Gastrocnemius medialis (tissue), 4 donors: ENCODE measurements at places on chromosomes 7 and 10. TPM values are rescaled to one million over a fixed set of nuclear protein-coding genes. Genes with fewer than 3 reads are reported as not detected.

ZNF722 gene
- not detected for total RNA-seq

CALY gene
- total RNA-seq = not detected

NKX1-2 gene
- not detected for total RNA-seq

PGAM2 gene
- total RNA-seq = 129 TPM

CDC14C gene
- total RNA-seq = not detected

COL26A1 gene
- total RNA-seq = not detected

LRGUK gene
- not detected for total RNA-seq
